ENCODE measurements at places on chromosomes 16 and 17. TPM values are rescaled to one million over a fixed set of nuclear protein-coding genes. Genes with fewer than 3 reads are reported as not detected.

DNA sequence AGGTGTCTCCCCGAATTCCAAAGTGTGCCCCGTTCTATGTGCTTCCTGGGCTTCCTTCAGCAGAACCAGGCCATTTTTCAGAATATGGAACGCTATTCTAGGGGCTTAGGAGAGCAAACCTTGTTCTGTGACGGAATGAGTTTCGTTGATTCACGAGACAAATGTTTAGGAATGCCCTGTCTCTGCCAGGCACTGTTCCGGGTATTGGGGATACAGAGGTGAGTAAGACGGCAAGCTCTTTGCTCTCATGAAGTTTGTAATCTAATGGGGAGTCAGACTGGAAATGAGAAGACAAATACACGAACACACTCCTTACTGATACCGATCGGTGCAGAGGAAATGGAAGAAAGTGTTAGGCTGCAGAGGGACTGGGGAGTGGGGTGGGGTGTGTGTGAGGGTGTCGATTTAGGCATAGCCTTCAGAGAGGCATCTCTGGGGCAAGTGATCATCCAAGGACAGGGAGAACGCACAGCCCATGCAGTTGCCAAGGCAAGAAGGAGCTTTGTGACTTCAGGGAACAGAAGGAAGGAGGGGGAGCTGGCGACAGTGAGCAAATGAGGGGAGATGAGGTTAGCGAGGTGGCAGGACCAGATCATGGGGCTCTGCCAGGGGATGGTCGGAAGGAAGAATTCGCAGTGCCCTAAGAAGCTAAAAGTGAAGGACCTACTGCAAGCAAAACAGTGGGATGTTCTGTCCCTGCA is 189.6 kb downstream of the MSI2 start:
- no peak for DNase-seq

DNA sequence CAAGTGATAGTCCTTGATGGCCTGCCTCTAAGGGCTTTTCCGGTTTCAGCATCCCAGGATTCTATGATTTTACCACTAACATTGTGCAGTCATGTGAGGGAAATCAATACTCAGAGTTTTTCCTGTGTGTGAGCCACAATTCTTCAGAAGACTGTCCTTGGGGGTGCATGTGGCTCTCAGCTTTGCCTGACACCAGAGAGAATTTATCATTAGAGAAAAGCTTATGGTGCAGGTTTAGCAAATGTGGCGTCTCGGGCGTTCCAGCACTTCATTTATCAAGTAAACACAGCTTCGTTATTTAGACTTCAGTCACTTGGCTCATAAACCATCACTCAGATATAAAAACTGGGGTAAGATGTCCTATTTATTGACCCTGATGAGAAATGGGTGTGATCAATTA is 62.8 kb downstream of the SPACA3 start:
- DNase-seq: no peak

DNA sequence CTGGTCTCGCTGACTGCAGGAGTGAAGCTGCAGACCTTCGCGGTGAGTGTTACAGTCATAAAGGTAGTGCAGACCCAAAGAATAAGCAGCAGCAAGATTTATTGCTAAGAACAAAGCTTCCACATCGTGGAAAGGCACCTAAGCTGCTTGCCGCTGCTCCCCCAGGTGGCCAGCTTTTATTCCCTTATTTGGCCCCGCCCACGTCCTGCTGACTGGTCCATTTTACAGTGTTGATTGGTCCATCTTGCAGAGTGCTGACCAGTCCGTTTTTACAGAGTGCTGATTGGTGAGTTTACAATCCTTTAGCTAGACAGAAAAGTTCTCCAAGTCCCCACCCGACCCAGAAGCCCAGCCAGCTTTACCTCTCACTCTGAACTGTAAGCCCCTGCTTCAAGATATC is 227.8 kb downstream of the ABCC12 start:
- DNase-seq: no peak

DNA sequence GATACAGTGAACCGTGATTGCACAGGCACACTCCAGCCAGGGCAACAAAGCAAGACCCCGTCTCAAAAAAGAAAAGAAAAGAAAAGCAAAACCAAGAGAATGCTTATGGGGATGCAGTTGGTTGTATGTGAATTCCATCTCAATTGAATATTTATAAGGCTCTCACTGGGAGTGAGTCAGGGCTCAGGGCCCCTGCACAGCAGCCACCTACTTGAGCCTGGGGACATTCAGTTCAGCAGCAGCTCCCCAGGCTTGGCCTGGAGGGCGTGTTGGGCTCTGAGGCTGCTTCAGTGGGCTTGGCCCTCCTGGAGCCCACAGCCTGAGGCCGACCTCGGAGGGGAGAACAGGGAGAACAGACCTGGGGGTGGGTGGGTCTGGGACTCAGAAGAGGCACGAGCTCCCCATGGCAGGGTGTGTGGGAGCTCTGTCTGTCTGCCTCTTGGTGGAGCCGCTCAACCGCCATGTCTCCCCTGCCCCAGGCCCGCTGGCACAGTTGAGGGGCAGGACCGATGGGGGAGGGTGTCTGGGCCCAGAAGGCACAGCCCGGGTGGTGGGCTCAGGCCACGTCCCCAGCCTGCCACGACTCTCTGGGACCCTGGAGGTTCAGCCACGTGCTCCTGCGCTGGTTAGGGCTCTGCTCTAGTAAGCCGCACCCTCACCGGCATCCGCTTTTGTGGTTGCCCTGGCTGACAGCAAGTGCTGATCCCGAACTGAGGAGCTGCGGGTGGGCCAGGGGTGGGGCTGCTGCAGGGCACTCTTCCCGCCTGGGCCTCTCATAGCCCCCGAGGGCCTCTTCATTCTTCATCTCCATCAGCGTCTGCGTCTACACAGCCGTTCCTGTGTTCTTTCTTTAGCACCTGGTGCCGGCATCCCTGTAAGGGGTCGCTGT is 24.8 kb downstream of the ZFPM1 start:
- DNase-seq: no peak

DNA sequence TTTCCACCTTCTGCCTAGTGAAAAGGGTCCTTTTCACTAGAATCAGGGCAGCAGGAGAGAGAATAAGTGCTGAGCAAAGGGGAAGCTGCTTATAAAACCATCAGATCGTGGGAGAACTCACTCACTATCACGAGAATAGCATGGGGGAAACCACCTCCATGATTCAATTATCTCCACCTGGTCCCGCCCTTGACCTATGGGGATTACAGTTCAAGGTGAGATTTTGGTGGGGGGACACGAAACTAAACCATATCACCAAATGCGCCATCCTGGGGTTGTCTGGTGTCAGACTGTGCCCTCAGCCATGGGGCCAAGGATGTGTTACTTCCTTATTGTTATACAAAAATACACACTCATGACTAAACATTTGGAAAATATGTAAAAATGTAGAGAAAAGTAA is 10.4 kb upstream of the KATNB1 start:
- DNase-seq: no peak

GRCh38 chr17:9529033-9529700 is 46.5 kb downstream of the STX8 start:
- peak; percentile 11 for DNase-seq

DHRS7C gene
- 1.2 TPM for total RNA-seq

GRCh38 chr16:70270176-70270575 is 18.4 kb upstream of the EXOSC6 start:
- DNase-seq: no peak

- no peak for DNase-seq
Measured at GRCh38 chr16:3274490-3274889, 8.8 kb upstream of the ZNF263 start.

DNA sequence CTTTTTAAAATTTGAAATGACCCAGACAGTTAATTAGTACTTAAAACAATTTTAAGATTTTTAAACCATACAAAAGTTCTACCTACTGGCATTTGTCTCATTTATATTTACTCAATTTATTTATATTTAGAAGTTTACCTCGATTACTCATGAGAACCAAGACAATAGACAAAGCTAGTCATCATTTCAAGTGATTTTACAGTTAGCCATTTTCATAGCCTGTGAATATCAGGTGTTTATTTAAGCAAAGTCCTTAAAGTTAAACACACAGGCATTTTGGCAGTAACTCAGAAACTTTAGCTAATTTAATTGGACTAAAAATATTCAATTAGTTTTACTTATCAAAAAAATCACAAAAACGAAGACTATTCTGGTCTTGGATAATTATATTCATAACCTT is 101.6 kb upstream of the KIF2B start:
- no peak for DNase-seq

DNA sequence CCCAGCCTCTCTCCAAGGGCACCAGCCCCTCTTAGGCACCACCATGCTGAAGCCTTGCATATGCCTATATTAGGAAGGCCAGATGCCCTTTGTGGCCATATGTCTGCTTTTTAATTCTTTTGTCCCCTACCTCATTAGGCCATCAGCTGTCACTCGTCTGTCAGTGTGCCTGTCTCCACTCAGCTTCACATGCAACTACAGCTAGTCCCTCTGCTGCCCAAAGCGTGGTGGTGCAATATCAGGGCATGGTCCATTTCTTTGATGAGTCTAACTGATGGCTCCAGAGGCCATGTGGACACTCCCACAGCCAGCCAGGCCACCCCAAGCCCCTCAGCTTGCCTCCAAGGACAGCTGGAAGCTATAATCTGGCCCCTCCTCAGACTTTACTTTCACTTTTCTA is 36.3 kb downstream of the MYO18A start:
- DNase-seq: no peak

GRCh38 chr16:86392436-86393152 is 117.7 kb upstream of the FOXF1 start:
- no peak for DNase-seq

CACNG3 gene
- total RNA-seq: not detected

SLC16A5 gene
- total RNA-seq: 11.9 TPM

TVP23A gene
- 0.67 TPM for total RNA-seq

GRCh38 chr17:143785-144281 is 6.5 kb downstream of the SCGB1C2 start:
- DNase-seq: peak; percentile 88

DNA sequence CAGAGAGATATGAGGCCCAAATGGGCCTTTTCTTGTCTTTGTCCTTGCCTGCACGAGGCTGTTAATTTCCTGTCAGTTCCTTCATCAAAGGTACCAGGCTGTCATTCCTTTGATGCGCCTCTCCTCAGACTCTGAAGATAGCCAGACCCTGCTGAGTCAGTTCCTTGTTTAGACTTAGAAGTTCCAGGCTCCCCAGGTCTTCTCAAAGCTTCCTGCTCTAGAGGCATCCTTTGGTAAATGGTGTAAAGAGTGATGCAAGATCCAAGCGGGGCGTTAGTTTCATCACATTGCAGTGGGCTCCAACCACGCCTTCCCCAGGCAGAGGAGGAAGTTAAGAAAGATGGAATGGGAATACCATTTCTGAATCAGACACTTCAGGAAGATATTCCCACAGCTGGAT is 4.0 kb upstream of the CDH11 start:
- peak; percentile 72 for DNase-seq

GRCh38 chr16:20485408-20485807 is 34.1 kb downstream of the ACSM2A start:
- DNase-seq: no peak

PRDM7 gene
- total RNA-seq: not detected

DNA sequence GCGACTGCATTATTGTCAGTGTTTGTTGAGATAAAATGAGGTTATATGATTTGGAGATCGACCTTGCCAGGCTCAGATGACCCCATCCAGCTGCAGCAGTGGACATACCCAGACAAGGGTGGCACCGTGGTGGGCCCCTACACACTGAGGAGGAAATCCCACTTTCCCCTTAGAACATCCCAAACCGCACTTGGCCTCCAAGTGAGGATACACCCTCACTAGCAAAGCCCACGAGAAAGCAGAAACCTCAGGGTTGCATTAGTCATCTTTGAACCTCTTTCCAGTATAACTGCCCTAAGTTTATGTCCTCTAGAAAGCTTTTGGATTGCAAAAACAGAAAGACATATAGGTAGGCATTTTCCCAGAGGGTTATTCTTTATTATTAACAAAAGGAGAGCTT is 101.5 kb downstream of the CLEC16A start:
- no peak for DNase-seq

DNA sequence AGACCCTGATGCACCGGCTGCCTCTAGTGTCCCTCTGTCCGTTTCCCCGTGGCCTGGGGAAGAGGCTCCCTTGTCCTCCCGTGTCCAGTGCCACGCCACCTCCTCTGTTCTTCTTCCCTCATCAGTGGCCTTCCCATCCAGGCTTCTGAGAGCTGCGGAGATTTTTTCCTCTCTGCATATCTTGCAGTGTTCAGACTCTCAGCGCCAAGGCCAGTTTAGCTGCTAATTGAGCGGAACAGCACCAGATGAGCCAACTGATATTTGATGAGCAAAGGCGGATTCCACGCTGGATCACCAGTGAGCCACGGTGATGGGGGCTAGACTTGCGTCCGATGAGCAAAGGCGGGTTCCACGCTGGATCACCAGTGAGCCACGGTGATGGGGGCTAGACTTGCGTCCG is 257.6 kb downstream of the FOXL1 start:
- no peak for DNase-seq

NEUROD2 gene
- not detected for total RNA-seq

DNA sequence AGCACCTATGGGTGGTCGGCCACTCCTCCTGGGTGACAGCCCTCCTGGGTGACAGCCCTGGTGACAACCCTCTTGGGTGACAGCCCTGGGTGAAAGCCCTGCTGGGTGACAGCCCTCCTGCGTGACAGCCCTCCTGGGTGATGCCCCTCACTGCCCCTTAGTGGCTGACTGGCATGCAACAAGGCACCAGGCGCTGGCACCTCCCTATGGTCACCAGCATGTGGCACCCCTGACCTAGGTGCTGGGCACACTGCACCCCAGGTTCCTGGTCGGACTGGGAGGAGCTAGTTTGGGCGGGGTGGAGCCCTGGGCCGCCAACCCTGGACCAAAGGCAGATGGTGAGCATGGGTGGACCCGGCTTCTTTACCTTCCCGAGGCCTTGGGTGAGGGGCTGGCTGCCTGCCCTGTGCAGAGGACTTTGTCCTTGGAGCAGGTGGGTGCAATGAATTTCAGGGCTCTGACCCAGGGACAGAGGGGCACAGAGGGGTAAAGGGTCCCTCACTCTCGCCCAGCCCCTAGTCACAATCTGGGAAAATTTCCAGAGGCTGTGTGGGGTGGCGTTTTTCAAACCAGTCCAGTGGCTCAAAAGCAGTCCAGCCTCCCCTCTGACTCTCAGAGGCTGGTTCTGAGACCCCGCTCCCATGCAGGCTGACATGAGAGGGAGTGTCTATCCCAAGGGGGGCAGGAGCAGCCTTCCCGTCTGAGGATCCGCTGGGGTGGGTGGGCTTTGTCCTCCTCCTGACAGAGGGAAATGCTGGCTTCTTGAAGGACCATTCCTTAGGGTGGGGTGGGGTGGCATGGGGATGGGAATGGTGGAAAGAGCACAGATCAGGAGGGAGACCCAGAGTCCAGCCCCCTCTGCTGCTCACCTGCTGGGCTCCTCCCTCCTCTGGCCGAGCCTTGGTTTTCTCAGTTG is 25.9 kb upstream of the TNFRSF13B start:
- no peak for DNase-seq

- peak; percentile 60 for DNase-seq
Measured at GRCh38 chr16:70470927-70471341, 16.5 kb downstream of the FCSK start.

All from hepatocyte (in vitro differentiated cells).